ENCODE measurements at places on chromosomes 7 and 10.

GRCh38 chr7:158784270-158784669 is 45.0 kb downstream of the ESYT2 start:
- no peak for DNase-seq

- DNase-seq: no peak
Observed at GRCh38 chr10:112265745-112266144, 17.5 kb upstream of the TECTB start.

DNA sequence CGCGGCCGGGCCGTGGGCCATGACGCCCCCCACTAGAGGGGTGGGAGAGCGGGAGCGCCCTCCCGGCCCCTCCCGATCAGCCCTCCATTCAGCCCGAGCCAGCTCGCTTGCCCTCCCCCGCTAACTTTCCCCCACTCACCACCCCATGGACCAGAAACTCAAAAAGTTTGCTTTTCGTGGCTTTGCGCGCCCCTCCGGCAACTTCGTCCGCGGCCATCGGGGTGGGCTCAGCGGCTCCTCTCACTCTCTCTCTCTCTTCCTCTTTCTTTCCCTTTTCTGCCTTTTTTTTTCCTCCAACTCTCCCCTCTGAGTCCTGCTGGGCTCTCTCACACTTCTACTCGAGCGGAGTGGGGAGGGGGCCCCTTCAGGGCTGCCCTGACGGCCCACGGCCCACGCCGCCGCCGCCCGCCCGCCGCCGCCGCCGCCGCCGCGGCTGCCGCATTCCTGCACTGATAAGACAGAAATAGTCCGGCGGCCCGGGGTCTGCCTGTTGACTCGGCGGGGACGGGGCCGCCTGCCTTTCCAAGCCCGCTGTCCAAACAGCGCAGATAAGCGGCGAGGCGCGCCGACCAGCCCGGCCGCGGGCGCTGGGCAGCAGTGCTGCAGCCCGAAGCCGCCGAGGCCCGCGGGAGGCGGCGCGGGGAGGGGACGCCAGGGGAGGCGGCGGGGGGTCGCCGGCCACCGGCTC is at the start of gene SMARCD3:
TSS of gene SMARCD3 (minus strand) at position 349 of the 688 bp plus-strand sequence. CDS start at position 217, 132 bp downstream.
- DNase-seq: peak; percentile 32

- no peak for DNase-seq
Observed at GRCh38 chr10:100528921-100529474, 673 bp downstream of the NDUFB8 start.

GRCh38 chr7:48398191-48398590 is 226.9 kb downstream of the ABCA13 start:
- DNase-seq: no peak

- no peak for DNase-seq
Observed at GRCh38 chr7:107077699-107078516, 33.4 kb downstream of the PRKAR2B start.

DNA sequence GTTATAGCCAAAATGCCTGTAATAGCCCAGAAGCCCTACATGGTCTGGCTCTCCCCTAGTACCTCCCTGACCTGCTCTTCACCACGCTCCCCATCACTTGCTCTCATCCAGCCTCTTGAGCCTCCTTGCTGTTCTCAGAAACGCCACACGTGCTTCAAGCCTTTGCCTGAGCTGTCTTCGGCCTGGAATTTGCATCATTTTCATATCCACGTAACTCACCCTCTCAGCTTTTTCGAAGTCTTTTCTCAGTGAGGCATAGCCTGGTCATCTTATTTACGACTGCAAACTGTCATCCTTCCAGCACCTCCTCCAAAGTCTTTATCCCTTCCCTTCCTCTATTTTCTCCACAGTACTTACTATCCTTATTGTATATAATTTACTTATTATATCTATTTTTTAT is 151.0 kb upstream of the AHR start:
- DNase-seq: no peak

DNA sequence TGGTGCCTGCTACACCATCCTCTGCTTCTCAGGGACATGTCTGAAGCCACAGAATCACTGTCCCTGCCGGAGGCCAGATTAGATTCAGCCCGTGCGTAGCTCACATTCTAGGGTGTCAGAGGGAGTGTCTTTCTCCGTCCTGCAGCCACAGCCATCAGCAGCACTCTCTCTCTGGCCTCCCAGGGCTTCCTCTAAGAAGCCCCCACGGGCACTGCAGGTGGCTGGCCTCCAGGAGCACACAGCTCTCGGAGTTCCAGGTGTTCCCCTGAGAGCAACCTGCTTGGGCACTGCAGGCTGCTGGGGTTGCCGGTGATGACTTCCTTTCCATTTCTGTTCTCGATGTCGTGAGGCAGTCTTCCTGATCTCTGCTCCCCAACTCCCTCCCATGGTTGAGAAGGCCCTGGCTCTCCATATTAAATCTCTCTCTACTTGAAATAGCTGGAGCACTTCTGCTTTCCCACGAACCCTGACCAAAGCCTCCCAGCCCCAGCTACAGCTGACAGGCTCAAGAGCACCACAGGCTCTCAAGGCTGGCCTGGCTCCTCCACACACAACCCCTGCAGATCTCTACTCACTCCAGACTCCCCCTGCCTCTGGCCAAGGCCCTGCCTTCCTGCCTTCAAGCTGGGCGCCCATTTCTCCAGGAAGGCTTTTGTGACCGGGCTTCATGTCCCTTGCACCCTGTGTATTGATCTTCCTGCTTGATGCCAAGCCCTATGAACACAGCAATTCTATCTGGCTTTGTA is 49.0 kb upstream of the TMEM72 start:
- DNase-seq: no peak

- peak; percentile 47 for DNase-seq
Observed at GRCh38 chr7:3897430-3898372, 596.6 kb downstream of the SDK1 start.

DNA sequence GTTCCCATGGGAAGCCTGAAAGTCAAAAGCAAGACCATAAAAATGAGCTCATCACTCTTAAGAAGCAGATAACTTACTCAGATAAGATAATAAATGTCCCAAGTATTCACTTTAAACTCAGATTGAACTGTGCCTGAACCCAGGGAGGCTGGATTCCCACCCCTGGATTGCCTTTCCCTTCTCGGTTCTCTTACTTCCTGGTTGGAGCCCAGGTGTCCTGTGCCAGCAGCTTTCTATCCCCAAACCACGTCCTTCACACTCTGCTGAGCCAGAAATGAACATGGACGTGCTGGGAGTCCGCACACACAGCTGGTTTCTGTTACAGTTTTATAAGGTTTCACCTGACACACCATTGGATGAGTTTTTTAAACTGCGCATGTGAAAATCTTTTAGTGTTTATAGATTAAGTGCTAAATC is 636.2 kb upstream of the IGFBP3 start:
- DNase-seq: no peak

GRCh38 chr10:131777162-131777561 is 123.6 kb upstream of the PPP2R2D start:
- no peak for DNase-seq

- DNase-seq: peak; percentile 49
Observed at GRCh38 chr7:134693256-134693655, 46.6 kb downstream of the BPGM start.

DNA sequence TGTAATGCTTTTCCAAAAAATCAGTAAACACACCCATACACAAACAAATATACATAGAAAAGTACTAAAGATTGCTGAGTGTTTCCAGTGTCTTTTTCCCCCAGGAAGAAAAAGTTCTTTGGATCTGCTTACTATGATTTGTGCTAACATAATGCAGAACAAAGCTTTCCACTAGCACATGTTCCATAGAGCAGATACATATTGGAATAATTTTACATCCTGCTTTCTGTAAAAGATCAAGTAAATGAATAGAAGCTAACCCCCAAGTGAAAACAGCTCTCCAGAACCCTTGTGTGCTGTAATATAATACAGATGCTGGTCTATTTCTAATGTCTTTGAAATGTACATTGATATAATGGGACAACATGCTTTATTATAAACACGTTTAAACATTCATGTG is 125.5 kb downstream of the PON1 start:
- DNase-seq: no peak

GRCh38 chr10:71256661-71257318 is 44.4 kb downstream of the UNC5B start:
- no peak for DNase-seq

- DNase-seq: no peak
Observed at GRCh38 chr10:96842896-96843723, 11.0 kb downstream of the LCOR start.

GRCh38 chr7:69749372-69749979 is 151.2 kb downstream of the AUTS2 start:
- no peak for DNase-seq

- DNase-seq: no peak
Observed at GRCh38 chr10:48736596-48736995, 51.9 kb downstream of the WDFY4 start.

GRCh38 chr7:19561121-19561805 is 147.6 kb downstream of the POLR1F start:
- no peak for DNase-seq

- no peak for DNase-seq
Observed at GRCh38 chr10:112490545-112490944, 43.5 kb downstream of the VTI1A start.

GRCh38 chr10:7243873-7244272 is 167.0 kb downstream of the SFMBT2 start:
- no peak for DNase-seq

GRCh38 chr7:24665564-24666294 is 91.5 kb downstream of the GSDME start:
- peak; percentile 49 for DNase-seq

- no peak for DNase-seq
Observed at GRCh38 chr10:91339729-91340128, 70.4 kb upstream of the HECTD2 start.

- DNase-seq: no peak
Observed at GRCh38 chr10:33410096-33410859, 75.8 kb upstream of the NRP1 start.

DNA sequence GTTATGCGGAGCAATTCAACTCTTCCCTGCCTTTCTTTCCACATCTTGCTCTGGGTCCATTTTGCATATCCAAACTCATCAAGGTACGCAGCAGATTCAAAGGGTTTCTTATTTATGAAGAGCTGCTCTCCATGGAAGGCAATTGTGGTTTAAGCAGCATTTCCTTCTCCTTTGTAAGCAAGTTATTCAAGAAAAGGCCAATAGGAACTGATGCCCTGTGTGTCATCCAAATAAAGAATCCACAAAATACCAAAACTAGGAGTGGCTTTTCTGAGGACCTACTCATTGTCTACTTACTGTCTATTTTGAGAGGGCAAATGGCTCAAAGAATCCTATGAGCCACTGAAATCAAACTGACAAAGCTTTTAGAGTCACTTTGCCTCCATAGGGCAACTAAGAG is 253.1 kb downstream of the PTEN start:
- no peak for DNase-seq

GRCh38 chr10:81848514-81848913 is 26.5 kb upstream of the NRG3 start:
- DNase-seq: no peak

GRCh38 chr10:113422371-113422770 is 130.5 kb upstream of the HABP2 start:
- DNase-seq: no peak

DNA sequence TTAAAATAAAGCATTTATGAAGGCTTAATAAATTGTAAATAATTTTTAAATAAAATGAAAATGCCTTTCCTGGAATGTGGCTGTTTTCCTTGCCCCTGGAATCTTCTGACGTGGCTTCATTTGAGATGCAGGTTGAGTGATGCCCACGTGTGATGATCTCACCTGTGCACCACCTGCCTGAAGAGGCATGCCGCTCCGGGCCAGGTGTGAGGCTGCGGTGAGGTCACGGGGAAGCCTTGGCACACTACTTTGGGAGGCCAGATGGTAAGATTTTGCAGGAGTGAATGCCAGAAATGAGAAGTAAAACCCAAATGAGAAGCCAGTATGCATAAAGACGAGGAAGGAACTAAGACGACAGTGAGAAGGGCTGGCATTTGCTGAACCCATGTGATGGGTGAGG is 36.2 kb downstream of the GOT1 start:
- DNase-seq: no peak

DNA sequence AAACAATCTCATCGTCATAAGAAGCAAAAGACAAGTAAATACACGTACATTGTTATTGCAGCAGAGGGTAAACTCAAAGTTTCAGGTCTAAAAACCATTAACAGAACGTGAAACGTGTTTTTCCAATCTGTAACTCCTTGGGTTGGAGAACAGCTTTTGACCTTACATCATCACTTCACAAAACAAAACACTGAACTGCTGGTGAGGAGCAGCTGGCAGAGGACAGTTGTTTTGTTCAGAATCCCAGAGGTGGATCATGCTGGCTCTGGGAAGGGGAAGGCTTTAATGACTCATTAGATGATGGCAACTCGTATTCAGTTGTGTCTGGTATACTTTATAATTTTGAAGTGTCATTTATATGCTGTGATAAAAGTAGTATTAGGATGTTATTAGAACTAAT is 923.0 kb upstream of the CELF2 start:
- DNase-seq: no peak

DNA sequence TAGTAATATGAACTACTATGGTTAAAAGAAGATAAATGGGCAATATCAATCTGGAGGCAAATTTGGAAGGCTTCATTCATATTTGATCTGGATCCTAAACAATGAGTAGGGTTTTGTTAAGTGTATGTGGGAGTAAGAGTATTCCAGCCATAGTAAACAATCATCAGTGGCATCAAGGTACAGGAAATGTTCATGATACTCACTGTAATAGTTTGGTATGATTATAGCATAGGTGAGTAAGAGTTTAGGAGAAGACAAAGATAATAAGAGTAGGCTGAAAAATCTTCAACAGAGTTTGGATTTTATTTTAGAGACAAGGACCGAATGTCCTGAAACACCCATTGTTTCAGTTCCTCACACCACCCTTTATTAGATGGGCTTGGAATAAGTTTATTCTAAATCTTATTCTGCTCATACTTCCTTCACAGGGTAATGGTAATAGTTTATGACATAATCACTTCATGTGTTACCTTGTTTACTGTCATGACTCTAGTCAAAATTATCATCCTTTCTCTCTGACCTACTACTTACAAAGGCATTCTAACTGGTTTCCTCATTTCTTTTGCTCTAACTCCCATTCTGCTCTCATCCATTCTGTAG is 38.9 kb downstream of the BRAF start:
- no peak for DNase-seq

- no peak for DNase-seq
Observed at GRCh38 chr10:102962267-102962666, 44.2 kb downstream of the CNNM2 start.

GRCh38 chr7:34096198-34096651 is 190.9 kb downstream of the BMPER start:
- DNase-seq: no peak

DNA sequence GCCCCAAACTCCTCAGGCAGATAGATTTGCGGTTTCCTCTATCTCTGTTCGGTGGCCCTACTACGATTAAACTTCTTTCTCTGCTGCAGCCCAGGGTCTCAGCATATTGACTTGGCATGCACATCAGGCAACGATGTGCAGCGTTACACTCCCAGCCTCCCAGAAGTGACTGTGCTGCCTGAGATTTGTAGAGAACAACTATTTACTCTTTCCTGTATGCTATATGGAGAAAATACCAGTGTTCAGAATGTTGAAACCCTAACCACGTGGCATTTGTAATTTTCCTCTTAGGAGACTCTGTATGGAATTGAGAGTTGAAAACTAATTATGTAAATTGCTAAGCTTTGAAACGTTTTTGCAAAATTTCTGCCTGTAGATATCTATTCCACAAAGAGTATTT is 50.9 kb downstream of the GNAI1 start:
- DNase-seq: no peak
